ENCODE measurements at places on chromosomes 12 and 14.

DNA sequence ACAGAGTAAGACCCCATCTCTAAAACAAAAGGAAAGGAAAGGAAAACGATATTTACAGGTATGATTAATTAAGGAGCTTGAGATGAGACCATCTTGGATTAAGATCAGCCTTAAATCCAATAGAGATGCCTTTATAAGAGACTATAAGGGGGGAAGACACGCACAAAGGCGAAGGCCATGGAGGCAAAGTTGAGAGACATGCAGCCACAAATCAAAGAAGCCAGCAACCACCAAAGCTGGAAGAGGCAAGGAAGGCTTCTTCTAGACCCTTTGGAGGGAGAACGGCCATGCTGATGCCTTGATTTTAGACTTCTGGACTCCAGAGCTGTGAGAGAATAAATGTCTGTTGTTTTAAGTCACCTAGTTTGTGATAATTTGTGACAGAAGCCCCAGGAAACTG, 39.6 kb upstream of the MED13L start:
- no peak for DNase-seq

DNA sequence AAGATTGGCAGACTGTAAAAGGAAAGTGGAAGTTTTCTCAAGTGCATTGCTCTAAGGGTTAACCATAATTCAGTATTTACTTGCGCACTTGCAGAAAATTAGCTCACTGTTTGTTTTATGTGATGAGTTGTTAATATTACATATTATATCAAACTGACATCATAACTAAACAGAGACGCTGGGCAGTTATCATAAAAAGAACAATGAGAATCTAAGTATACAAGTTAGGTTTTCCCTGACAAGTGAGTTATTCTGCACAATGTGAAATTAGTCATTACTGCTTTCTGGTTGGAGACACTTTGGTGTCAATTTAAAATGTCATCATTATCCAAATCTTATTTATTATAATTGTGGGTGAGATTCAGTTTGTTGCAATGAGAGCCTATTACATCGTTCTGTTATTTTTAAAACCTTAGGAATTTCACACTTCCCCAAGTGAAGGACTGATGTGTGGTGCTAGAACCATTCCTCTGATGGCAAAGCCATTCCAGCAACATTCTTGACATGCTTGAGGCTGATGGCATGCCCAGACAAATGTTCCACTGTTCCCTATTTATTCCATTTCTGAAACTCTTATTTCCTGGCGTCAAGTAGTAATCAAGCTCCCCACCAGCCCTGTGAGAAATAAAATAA, 90.1 kb upstream of the FLRT2 start:
- DNase-seq = peak; percentile 54

DNA sequence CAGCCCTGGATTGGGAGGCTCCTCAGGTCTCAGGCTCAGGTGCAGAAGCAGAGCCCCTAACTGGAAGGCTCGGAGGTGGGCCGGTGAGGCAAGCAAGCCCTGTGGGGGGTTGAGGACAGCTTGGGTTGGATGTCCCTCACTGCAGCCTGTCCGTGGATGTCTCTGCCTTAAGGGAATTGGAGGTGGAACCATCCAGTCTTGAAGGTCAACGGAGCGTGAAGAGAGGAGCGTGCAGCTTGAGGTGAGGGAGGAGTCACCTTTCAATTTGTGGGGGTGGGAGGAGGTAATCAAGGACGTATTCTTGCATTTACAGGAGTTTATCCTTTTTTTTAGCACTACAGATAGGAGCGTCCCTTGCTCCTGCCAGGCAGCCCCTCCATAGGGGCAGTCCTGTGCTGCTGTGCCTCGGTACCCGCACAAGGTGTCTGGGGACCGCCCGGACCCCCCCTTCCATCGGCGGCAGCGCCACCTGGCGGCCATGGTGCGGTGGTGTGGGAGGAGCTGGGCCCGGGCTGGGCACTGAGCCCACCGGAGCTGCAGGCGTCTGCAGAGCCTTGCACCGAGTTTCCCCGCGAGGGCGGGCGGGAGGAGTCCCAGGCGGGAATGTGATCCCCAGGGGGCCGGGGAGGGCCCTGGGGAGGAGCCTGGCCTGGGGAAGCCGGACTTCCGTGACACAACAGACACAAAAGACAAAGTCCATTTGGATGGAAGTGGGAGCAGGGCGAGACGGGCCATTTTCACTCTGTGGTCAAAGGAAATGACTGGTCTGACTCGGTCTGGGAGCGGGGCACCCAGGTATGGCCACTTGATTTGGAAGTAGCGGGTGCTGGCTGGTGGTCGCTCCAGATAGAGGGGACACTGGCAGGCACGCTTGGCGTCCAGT, 864 bp downstream of the DNAJC22 start:
- no peak for DNase-seq

- no peak for DNase-seq
Measured at GRCh38 chr14:40362856-40363255, 930.6 kb upstream of the FBXO33 start.

DNA sequence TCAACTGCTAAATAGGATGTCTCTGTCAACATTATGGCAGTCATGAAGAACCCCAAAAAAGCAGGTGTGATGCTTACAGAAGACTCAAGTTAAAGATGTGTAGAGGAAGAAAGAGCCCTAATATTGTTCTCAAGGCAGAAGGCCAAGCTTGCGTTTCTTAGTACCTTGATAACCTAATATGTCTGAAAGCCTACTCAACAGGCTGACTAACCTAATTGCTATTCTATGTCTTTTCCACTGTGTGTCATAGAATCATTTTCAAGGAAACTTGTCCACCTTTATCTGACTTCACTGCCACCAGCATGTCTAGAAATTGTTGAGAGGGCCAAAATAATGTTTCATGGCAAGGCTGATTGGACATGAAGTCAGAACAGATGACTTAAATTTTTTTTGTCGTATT, 373.2 kb downstream of the BTG1 start:
- no peak for DNase-seq

- DNase-seq = peak; percentile 36
Measured at GRCh38 chr12:31578632-31579031, 12.3 kb downstream of the DENND5B start.

DNA sequence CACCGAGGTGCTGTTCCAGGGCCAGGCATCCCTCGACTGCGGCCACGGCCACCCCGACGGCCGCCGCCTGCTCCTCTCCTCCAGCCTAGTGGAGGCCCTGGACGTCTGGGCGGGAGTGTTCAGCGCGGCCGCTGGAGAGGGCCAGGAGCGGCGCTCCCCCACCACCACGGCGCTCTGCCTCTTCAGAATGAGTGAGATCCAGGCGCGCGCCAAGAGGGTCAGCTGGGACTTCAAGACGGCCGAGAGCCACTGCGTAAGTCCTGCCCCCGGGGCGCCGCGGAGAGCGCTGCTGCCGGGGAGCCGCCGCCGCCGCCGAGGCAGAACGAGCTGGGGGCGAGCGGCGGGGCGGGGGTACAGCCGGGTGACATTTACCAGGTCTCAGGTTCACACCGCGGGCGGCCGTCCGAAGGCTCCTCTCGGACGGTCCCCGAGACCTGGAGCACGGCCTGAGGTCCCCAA, 1.4 kb downstream of the PLXNC1 start:
- DNase-seq = no peak
